Globus pallidus (tissue), 1 donor: ENCODE measurements at places on chromosomes 7 and 10.

GRCh38 chr7:33395340-33395739 lies 266.0 kb downstream of the BBS9 start:
- no peak for DNase-seq

DNA sequence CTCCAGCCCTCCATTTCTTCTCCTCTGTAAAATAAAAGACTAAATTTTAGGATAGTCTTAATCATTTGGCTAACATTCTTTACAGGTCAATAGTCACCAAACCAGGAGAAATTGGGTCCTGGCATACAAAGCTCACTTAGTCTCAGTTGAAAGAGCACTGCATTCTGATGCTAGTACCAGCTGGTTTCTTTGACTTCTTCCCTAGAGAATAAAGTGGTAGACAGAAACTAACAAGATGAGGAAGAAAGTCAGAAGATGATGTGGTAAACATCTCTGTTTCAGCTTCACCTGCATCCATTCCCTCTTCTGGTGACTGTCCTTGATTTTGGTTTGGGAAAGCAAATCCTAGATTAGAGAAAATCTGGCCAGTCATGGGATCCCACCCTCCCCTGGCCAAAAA lies 37.2 kb downstream of the NKX2-3 start:
- no peak for DNase-seq

- DNase-seq, result no peak
Measured at GRCh38 chr10:76631036-76631670, 1006.5 kb downstream of the KCNMA1 start.

GRCh38 chr10:86046845-86047460 lies 319.6 kb downstream of the GRID1 start:
- DNase-seq, result no peak
